ENCODE measurements at places on chromosomes 2 and 18.

DNA sequence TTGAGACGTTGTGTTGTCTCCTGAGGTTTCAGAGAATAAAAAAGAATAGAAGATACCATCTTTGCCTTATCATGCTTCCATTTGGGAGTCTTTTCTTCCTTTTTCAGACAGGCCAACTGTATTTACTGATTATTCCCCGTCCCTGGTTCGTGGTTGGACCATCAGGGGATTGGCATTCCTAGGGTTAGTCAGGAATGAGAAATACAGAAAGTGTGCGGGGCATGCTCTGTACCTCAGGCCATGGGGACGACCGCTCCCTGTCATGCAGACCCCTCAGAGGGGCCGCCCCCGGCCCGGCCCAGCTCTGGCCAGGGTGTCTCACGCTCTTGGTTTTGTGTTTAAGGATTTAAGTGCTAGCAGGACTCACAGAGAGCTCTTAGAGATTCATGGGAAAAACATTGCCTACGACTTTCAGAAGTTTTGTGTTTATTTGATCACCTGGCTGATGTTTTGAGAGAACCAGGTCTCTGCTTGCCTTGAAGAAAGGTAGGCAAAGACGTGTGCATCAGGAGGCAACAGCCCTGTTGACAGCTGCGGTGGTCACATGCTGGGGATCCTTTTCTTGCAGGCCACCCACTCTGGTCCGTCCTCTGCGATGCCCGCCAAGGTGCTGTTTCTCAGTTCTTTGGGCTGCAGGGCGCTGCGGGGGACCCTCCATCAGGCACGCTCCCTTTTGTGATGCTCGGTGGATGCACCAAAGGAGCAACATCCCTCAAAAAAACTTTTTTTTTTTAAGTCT is 317.8 kb downstream of the AGAP1 start:
- peak; percentile 49 for DNase-seq

DNA sequence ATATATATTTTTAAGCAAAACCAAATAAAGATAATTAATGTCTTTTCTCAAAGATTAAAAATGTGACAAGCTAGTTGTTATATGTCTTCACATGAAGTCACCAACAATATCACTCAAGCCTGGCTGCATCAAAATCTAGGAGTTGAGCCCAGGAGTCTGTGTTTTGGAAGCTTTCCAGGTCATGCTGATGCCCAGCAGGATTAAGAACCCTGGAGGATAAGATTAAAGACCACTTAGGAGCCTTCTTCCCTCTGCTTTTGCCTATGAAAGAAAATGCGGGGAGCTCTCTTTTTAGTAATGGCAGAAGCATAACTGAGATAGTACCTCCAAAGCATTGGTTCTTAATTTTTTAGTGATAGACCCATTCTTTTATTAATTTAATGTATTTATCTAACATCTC is 157.4 kb downstream of the ASXL3 start:
- no peak for DNase-seq

- no peak for DNase-seq
These were observed 881.8 kb downstream of the SLC4A3 start for GRCh38 chr2:220509096-220509757.

GRCh38 chr2:159851941-159852340 is 53.9 kb upstream of the CD302 start:
- no peak for DNase-seq

GRCh38 chr18:65287652-65288051 is 463.2 kb upstream of the CDH7 start:
- no peak for DNase-seq

- DNase-seq, result no peak
These were observed 32.8 kb downstream of the TGFA start for GRCh38 chr2:70520825-70521224.

- peak; percentile 42 for DNase-seq
These were observed 75.6 kb upstream of the KCNH7 start for GRCh38 chr2:162914161-162914560.

DNA sequence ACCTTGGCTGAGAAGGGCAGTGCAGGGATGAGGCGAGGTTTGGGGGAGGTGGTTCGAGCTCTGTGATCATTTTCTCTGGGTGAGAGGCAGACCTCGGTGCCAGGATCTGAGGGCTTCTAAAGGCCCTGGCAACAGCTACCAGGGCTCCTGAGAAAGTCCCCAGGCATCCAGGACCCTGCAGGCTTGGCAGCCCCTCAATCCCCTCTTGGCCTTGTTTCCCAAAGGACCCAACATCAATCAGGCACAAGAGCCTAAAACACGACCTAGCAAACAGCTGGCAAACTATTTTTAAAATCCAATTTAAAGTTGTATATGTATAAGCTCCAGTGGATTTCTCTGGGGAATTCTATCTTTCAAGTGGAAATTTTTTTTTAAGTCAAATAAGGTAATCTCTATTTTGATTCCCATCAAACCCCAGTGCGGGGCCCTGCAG is 15.0 kb upstream of the MAT2A start:
- DNase-seq, result no peak

GRCh38 chr2:105541189-105542050 is 142.6 kb upstream of the FHL2 start:
- peak; percentile 8 for DNase-seq

- no peak for DNase-seq
These were observed 50.0 kb downstream of the KCNG2 start for GRCh38 chr18:79847606-79848293.

DNA sequence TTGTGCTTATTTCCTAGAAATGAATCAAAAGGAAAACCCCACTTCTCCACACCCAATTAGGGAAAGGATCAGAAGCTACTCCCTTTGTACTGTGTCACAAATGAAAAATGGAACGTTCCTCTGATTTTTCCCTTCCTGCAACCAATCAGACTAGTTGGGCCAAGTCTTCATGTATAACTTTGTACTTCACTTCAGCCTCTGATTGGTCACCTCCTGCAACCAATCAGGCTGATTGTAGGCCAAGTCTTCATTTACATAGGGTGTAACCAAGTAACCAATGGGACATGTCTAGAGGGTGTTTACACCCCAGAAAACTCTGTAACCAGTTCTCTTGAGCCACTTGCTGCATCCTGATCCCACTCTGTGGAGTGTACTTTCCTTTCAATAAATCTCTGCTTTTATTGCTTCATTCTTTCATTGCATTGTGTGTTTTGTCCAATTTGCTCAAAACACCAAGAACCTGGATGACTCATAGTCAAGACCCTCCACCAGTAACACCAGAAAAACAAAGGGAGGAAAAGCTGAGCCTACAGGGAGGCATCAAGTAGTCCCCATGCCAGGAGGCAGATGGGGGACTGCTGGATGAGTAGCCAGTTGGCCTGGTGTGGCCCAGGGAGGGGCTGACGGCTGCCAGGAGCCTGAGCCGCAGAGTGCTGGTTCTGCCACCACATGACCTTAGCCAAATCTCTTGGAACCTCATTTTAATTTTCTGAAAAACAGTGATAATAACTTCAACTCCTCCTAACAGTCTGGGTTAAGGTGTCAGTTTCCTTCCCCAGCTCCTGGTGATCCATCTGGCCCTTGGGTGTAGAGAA is 46.1 kb downstream of the SOWAHC start:
- DNase-seq, result peak; percentile 13

- DNase-seq, result no peak
These were observed 60.6 kb downstream of the DDX1 start for GRCh38 chr2:15652252-15652651.

DNA sequence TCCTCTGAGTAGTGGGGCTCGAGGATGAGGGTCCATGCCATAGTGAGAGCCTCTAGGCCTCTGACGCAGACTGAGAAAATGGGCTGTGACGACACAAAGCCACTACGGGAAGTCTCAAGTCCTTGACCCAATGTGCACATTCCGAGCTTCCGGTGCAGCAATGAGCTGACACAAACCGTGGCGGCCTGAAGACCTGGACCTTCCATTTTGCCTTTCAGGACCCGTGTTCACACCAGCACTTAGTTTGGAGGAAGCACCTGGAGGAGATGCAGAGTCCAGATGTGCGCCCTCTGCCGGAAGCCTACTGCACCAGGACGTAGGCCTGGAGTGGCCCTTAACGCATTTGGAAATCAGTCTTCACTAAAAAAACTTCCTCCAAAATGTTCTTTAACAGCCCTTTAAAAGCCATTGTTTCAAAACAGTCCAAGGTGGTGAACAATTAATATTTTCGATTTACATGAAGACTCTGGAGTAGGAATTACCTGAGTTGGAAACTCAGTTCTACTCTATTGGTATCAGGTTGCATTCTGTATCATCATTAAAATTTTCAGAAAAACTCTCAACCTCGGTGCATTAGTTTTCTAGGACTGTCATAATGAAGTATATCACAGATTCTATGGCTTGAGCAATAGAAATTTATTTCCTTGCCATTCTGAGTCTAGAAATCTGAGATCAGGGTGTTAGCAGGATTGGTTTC is 33.9 kb downstream of the BMP10 start:
- peak; percentile 32 for DNase-seq

Data from astrocyte of the hippocampus (primary cell).